Amygdala (tissue), 56 donors: ENCODE measurements at places on chromosomes 6 and 20.

GRCh38 chr6:129835691-129836090, 25.4 kb downstream of the TMEM244 start:
- DNase-seq = no peak

- DNase-seq = no peak
These were observed 60.3 kb downstream of the UTRN start for GRCh38 chr6:144345451-144345850.

DNA sequence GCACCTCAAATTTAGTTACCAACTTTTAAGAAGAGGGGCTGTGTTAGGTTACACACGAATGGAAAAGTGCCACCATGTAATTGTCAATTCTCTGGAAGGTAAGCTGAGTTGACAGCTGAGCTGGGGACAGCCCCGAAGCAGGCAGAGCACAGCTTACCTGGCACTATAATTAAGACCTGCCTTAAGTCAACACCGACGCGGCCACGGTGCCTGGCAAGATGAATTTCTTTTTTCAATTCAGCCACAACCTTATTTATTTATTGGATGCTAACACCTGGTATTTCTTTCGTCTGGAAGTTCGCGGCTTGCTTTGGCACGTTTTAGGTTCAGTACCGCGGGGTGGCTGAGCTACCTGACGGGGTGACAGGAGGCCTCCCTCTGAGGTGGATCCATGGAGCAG, 40.6 kb upstream of the NFATC2 start:
- no peak for DNase-seq

DNA sequence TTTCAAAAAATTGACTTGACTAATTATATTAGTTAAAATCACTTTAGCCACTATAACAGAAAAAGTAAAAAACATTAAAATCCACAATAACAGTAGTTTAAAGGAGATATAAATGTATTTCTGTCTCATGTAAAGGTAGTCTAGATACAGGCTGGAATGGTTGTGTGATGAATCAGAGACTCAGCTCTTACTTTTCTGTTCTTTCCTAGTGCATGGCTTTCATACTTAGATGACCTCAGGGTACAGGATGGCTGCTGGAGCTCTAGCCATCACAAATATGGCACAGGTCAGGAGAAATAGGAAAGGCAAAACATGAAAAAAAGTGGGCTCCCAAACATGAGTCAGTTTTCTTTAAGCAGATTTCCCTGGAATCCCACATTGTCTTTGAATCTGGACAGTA, 157.7 kb upstream of the FLRT3 start:
- DNase-seq = no peak

GRCh38 chr6:44078827-44079671, 48.2 kb downstream of the MRPL14 start:
- no peak for DNase-seq

GRCh38 chr6:41771058-41771983, 8.4 kb downstream of the FRS3 start:
- no peak for DNase-seq

- no peak for DNase-seq
These were observed 45.8 kb upstream of the SCML4 start for GRCh38 chr6:107869871-107870270.

DNA sequence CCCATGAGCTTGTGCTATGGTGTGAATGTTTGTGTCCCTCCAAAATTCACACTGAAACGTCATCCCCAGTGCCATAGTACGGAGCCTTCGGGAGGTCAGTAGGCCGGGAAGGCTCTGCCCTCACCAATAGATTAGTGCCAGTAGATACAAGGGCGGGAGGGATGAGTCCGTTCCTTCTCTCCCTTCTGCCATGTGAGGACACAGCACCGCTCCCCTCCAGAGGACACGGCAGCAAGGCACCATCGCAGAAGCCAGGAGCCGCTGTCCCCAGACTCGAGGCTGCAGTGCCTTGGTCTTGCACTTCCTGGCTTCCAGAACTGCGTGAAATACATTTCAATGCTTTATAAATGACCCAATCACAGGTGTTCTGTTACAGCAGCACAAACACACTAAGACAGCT, 39.2 kb upstream of the BHLHE23 start:
- no peak for DNase-seq

- DNase-seq = no peak
These were observed 148.2 kb downstream of the PREX1 start for GRCh38 chr20:48679599-48679998.

DNA sequence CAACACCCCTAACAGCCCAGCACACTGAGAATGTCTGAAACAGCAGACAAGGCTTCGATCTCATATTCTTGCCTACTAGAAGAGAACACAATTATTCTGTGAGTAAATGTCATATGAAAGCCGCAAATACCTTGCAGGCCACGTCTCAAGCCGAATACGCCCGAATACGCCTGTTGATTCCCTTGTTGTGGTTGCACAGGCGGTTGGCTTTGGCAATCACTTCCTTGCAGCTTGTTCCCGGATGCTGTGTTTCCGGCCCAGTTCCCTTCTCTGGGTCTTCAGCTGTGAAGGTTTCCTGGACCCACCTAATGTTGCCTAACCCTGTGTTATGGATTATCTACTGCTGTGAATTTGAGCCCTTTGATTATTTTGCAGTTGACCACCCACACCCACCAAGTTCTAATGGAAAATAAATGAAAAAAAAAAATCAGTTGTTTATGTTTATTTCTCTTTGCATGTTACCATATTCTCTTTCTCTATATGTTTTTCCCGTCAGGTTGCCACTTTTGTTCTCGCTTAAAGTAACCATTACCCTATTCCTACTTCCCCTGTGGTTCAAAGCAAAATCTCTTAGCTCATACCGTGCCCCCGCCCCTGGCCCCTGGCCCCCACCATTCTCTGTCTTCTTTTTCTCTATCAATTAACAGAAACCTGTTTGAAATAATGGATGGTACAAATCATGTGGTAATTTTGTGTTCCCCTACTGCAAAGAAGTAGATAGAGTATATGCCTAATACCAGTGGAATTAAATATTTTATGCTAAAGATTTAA, 172.4 kb downstream of the ADGB start:
- no peak for DNase-seq

DNA sequence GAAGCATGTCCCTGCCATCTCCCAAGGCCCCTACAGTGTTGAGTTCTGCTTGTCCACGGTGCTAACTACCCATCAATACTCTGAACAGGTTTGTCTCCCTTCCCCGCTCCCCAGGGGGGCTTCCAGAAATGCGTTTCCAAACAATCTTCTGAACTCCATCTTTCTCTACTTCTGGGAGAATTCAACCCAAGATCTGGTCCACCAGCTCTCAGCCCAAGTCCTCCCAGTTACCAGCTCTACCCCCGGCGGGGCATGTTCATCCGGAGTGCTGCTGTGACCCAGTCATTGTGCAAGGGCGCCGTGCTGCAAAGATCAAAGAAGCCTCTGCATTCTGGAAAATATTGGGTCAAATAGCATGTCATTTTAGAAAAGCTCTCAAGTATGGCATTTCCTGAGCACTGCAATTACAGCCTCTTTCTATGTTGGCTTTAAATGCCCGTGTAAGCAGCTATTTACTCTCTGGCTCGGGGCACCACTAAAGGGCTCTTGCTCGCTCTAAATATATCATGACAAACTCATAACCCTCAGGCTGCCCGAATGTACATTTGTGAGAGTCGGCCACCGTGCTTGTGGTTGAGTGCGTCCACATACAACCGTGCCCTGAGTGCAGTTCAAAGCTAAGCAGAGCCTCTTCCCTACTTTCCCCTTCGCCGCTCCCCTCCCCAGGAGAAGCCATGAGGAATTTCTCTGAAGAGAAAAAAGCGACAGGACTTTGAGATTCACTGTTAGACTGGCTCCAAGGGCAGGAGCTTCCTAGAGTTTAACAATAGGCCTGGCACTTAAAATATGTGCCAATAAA, 71.6 kb downstream of the BANF2 start:
- no peak for DNase-seq
